ENCODE measurements at places on chromosomes 3 and 15. TPM values are rescaled to one million over a fixed set of nuclear protein-coding genes. Genes with fewer than 3 reads are reported as not detected.

ZNF774 gene
- total RNA-seq = 0.33 TPM

MAGI1 gene
- 51.2 TPM for total RNA-seq

SLITRK3 gene
- not detected for total RNA-seq

CFAP100 gene
- not detected for total RNA-seq

CHRM5 gene
- not detected for total RNA-seq

INO80 gene
- total RNA-seq = 23.1 TPM

SIDT1 gene
- total RNA-seq = 2.3 TPM

B3GNT5 gene
- 7.7 TPM for total RNA-seq

SLC28A1 gene
- total RNA-seq = not detected

LPP gene
- total RNA-seq = 248 TPM

HHATL gene
- 0.17 TPM for total RNA-seq

LRTM1 gene
- not detected for total RNA-seq

CAPN7 gene
- total RNA-seq = 76.6 TPM

CHST13 gene
- 1.1 TPM for total RNA-seq

MELTF gene
- total RNA-seq = 3.8 TPM
